ENCODE measurements at places on chromosomes 6 and 20. TPM values are rescaled to one million over a fixed set of nuclear protein-coding genes. Genes with fewer than 3 reads are reported as not detected.

SLA2 gene
- not detected for total RNA-seq

FOXQ1 gene
- not detected for total RNA-seq

RNF182 gene
- under 0.01 TPM for total RNA-seq

ZC3H12D gene
- total RNA-seq: 1.0 TPM

NOX3 gene
- total RNA-seq: not detected

GABRR1 gene
- 0.52 TPM for total RNA-seq
